ENCODE measurements at places on chromosomes 6 and 20.

DNA sequence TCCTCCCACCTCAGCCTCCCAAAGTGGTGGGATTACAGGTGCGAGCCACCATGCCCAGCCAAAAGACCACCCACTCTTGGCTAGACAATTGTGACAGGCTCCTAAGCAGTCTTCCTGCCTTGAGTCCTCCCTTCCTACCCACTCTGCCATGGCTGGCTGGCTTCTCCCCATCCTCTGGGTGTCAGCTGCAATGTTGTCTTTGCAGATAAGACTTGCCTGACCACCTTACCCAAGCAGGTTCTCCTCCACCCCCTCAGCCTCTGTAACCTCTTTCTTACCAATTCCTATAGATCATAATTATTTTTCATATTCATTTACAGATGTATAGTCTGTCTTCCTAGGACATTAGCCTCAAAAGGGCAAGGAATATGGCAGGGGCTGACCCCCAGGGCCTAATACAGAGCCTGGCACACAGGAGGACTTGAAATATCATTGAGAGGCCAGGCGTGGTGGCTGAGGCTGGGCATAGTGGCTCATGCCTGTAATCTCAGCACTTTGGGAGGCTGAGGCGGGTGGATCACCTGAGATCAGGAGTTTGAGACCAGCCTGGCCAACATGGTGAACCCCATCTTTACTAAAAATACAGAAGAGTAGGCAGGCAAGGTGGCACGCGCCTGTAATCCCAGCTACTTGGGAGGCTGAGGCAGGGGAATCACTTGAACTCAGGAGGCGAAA lies 28.7 kb upstream of the SPAG4 start:
- no peak for DNase-seq

DNA sequence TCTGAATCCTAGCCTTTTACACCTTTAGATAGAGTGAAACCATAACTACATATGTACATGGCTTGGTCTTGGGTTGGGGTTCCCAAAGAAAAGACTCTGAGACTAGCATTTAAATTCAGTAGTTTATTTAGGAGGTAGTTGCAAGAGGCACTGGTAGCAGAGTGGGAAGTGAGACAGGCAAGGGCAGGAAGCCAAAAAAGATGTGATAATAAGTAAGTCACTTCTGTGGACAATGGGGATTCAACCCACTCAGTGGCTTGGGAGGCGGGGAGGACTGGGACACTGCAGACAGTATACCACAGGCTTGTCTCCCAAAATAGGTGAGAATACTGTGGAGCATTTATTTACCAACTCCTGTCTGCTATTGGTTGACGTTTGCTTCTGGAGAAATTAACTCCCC lies 131.9 kb downstream of the SLC24A3 start:
- DNase-seq = no peak

DNA sequence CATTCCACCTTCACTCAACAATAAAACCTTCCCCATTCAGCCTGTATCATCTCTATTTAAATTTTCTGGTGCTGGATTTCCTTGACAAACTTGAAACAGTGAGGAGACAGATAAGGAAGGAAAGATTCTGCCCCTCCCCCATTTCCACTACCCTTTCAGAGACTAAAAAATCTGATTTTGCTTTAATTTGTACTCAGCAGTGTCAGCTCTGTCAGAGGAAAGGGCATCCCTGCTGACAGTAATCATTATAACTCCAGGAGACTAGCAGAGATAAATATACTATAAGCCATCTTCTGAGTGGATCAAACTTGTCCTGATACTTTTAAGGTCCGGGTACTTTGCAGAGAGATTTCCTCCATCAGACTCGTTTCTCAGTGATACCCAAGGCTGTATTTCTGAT lies 155.6 kb downstream of the SAMD5 start:
- DNase-seq = no peak

DNA sequence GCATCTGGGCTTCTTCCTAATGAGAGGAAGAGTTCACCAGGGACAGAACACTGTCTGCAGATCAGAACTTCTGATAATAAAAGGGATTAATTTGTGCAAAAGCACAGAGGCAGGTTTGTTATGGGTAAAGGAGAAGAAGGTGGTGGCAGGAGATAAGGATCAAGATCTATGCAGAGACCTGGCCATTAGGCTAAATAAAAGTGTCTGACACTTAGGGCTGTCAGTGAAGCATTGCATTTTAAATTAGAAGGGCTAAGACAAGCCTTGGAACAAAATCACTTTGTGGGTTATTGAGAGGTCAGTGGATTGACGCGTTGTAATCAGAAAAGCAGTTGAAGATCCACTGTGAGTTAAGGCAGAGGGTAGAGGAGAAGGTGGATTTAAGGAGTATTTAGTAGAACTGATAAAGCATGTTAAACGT lies 76.8 kb downstream of the MAP3K4 start:
- no peak for DNase-seq

GRCh38 chr20:31505903-31506302 lies 8.3 kb upstream of the HM13 start:
- DNase-seq = no peak

- no peak for DNase-seq
These were observed 23.5 kb downstream of the DHX35 start for GRCh38 chr20:38985603-38986170.

DNA sequence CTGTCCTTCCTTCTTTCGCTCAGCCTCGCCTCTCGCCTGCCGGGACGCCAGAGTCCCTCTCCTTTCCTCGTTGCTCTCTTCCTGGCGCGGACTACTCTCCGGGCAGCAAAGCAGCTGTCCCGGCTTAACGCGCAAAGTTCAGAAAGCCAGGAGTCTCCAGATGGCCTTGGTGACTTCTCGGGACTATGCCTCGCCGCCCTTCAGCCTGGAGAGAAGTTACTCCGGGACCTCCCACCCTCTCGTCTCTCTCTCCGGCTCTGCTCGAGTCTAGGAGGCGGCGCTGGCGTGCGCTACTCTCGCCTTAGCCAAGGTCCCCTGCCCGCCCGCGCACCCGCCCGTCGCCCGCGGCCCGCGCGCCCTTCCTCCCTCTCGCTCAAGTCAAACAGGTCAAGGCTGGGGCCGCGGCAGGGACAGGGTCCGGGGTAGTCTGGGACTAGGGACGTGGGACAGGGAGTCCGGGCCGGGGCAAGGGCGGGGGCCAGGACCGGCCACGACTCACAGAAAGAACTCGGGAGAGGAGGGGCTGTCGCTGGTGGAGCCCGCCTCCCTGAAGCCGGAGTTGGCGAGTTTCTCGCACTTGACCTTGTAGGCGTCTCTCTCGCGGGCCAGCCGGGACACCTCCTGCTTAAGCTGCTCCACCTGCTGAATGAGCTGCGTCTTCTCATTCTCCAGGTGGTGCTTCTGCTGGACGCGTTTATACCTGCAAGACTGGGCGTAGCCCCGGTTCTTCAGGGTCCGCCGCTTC lies 1.5 kb downstream of the MAFB start:
- no peak for DNase-seq

DNA sequence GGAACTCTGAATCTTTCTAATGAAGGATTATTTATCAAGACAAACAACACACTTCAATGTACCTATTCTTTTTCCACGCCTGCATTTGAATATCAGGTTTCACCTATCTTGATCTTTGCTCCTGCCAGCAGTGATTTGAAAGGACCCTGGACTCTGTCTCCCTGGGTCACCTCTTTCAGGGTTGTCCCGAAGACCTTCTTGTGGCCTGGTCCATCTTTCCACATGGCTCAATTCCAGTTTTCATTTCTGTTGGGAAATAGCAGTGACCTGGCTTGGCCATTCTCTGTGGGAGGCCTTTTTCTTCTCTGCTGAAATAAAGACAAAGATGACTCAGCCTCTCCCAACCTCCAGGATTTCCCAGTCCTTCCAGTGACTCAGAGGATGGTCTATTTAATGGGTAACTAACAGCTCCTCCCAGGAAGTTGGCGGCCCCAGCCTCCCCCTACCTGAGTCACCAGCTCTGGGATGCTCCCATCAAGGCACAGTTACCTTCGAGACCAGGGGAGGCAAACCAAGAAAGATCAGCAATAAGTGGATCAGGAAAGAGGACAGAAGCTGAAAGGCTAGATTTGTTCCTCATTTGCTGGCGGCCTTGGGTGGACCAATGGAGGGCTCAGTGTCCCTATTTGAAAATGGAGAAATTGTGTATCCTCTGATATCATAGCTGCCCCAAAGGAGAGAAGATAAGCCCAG lies 120.2 kb upstream of the RNF24 start:
- DNase-seq = no peak

DNA sequence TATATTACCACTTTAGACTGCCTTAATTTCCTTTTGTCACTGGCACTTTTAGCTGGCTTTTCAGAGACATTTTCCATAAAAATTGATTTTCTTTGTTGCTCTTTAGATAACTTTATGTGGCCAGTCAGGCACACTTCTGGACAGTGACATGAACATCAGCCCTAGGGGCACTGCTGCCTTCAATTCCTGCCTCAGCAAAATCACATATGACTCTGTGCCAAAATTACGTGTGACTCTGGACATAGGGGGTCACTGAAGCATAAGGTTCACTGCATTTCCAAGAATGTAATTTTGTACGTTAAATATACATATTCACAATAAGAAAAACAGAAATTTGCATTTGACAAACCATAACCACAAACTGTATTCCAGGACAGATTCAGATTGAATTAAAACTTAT lies 66.5 kb downstream of the ESF1 start:
- no peak for DNase-seq
